ENCODE measurements at places on chromosomes 16 and 17.
A peak's percentile ranks its signal among the peaks of the same experiment; 100 is the strongest.

- no peak for DNase-seq
Measured at GRCh38 chr17:38461683-38462082, 33.4 kb downstream of the ARHGAP23 start.

DNA sequence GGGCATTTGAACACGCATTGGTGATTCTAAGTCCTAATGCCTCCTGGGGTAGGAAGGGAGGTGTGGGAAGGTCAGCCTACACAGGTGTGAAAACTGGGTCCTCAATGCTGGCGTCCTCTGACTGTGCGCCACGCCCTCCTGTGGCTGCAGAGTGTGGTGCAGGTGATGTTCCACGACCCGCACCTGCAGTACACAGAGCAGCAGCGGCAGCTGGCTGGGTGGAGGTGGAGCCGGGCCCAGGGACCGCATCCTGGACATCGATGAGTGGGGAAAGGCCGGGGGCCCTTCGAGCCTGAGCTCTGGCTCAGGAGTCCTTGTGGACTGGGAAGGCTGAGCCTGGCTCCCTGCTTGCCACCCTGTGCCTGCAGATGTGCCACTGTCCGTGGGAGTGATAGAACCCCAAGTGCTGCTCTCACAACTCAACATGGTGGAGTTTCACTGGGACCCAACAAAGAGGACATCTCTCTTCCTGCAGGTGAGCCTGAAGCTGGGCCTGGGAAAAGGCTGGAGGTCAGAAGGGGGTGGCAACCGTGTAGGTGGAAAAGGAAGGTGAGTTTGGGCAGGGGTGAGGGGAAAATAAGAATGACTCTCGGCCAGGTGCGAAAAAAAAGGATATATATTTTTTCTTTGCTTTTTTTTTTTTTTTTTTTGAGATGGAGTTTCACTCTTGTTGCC lies 14.0 kb upstream of the STAC2 start:
- peak; percentile 92 for DNase-seq

- no peak for DNase-seq
Measured at GRCh38 chr17:49440581-49440980, 25.9 kb upstream of the PHB1 start.

- no peak for DNase-seq
Measured at GRCh38 chr16:12231666-12232065, 255.1 kb downstream of the SNX29 start.

DNA sequence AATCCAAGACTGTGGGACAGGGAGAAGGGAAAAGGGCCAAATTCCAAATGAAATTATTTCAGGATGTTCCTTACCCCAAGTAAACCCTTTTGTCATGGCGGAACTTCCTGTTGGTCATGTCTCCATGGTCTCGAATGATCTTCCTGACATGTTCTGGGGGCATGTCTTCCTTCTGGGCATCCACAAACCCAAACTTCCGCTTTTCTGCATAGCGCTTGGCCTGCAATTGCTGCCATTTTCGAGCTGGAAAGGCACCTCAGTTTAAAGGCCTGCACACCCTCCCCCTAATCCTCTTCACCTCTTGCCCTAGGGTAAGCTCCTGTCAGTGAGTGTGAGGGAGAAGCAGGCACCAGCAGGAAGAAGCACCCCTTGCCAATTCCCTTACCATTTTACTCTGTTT lies 1.2 kb downstream of the PRPF8 start:
- DNase-seq = no peak

GRCh38 chr16:19722981-19723380 lies 4.9 kb downstream of the IQCK start:
- no peak for DNase-seq

GRCh38 chr17:3843935-3844516 lies 2.0 kb downstream of the NCBP3 start:
- DNase-seq = peak; percentile 81

DNA sequence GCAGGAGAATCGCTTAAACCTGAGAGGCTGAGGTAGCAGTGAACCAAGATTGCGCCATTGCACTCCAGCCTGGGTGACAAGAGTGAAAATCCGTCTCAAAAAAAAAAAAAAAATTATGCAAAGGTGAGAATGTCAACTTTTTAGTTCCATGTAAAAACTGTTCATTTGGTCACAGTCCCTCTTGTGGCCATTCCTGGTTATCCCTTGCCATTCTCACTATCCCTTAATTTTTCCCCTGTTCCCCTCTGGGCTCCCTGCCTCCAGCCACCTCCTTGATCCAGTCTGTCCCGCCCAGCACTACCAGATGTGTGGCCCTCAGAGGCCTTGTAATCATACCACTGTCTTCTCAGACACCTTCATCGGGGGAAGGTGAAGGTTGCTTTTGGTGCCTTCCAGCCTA lies 23.4 kb downstream of the DCAF7 start:
- peak; percentile 64 for DNase-seq

GRCh38 chr16:50861451-50861850 lies 119.6 kb downstream of the CYLD start:
- DNase-seq = no peak

DNA sequence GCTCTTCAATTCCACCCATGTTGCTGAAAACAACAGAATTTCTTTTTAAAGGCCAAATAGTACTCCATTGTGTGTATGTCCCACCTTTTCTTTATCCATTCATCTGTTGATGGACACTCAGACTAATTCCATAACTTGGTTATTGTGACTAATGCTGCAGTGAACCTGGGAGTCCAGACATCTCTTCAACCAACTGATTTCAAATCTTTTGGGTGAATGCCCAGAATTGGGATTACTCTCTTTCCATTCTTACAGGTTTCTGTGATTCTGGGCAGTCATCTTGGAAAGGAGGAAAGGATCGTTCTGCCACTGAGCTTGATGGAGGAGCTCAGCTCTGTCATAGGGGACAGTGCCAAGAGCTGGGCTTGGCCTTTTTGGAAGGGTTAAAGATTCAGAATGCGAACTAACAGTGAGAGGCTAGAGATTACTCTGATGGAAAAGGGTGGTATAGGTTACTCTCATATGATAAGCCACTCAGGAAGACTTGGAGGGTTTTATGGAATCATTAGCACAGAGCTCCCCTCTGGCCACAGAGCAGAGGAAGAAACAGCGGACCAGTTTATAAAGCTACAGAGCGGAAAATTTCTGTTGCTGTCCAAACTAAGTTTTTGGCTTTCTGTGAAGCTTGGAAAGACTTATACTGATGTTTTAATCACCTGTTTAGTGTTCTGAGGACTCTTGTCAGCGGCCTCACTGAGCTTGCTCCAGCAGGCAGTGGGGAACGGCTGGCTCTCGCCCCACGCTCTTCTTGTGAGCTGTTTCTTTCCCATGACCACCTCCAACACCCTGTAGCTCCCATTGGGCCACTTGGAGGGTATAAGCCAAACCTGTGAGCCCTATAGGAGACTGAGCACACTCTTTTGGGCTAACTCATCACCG lies 48.3 kb downstream of the HIC1 start:
- DNase-seq = no peak

- peak; percentile 95 for DNase-seq
Measured at GRCh38 chr17:18033442-18034099, 5.4 kb downstream of the ATPAF2 start.

GRCh38 chr17:1905190-1905913 lies 75.5 kb downstream of the RPA1 start:
- no peak for DNase-seq

GRCh38 chr16:81526935-81527334 lies 82.3 kb downstream of the CMIP start:
- no peak for DNase-seq

- no peak for DNase-seq
Measured at GRCh38 chr17:55289106-55289446, 24.3 kb downstream of the HLF start.

DNA sequence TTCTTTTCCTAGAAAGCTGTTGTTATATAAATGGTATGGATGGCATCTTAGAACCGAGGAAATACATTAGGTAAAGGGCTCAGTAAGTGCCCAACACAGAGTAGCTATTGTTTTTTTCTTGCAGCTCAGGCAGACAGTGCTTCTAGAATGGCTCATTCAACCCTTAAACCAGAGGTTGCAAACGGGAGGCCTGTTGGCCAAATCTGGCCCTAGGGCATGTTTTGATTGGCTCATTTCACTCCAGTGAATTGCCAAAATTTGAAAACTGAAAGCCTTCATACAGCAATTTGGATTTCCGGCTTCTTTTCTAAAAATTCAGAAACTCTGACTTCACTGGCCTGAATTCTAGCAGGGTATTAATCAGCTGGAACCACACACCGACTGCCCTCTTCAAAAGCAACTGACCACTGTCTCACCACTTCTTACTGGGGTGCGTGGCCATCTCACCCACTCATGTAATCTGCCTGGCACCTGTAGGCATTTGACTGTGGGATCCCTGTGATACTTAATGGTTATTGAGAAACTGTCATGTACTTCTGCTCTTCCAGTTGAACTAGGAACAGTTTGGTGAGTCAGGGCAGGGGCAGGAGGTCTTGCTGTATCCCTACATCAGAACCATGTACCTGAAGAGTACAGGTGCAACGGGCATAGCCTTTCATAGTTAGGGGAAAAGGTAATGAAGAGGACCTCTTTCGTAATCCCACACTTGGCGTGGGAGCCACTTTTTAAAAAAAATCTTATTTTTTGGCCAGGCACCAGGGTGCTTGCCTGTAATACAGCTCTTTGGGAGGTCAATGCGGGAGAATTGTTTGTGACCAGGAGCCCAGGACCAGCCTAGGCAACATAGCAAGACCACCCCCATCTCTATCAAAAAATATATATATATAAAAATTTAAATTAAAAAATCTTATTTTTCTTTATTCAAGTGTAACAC lies 53.6 kb upstream of the SCNN1B start:
- DNase-seq = no peak

GRCh38 chr16:85608515-85608885 lies 4.6 kb upstream of the GSE1 start:
- no peak for DNase-seq

DNA sequence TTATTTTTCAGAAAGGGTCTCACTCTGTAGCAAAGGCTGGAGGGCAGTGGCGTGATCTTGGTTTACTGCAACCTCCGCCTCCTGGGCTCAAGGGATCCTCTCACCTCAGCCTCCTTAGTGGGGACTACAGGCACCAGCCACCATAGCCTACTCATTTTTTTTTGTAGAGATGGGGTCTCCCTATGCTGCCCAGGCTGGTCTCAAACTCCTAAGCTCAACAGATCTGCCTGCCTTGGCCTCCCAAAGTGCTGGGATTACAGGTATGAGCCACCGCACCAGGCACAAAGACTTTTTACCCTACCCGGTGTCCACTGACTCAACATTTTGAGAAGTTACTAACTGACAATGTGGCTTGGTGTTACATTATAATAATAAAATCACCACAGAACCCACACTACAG lies 7.2 kb downstream of the GRB2 start:
- DNase-seq = no peak

DNA sequence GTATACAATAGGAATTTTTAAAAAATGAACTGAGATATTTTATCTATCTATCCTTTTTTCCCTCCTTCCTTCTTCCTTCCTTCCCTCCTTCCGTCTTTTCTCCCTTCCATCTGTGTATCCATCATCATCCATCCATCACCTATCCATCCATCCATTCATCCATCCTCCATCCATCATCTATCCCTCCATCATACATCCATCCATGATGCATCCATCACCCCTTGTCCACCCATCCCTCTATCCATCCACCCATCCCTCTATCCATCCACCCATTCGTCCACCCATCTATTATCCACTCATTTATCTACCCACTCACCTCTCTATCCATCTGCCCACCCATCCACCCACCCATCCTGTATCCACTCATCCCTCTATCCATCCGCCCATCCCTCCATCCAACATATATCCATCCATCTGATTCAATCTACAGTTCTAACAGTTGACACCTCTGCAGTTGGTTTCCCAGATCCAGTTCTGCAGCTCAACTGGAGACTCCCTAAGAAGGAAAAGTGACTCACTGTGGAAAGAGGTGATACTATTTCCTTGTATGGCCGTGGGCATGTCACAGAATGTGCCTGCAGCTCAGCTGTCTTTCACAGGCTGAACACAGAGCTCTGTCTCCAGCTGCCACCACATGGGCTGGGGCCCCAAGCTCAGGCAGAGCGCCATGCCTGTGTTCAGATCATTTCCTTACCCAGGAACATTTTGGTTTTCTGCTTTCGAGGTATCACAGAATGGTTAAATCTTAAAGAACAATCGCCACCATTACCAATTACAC lies 130.8 kb downstream of the XYLT1 start:
- DNase-seq = no peak

DNA sequence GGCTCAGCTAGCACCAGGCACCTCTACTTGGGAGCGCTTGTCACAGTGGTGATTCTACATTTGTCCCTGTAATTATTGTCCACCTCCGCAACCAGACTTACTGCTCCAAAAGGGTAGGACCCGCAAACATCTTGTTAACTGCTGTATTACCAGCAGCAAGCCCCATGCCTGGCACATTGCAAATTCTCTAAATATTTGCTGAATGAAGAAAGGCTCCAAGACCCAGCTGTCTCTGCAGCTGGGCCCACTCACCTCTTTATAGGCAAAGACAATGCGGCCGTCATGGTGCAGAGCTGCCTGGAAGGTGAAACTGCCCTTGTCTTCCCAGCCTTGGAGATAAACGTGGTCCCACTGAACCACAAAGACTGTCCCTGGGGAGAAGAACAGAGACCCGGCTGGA lies 44.3 kb downstream of the PLXDC1 start:
- DNase-seq = no peak

DNA sequence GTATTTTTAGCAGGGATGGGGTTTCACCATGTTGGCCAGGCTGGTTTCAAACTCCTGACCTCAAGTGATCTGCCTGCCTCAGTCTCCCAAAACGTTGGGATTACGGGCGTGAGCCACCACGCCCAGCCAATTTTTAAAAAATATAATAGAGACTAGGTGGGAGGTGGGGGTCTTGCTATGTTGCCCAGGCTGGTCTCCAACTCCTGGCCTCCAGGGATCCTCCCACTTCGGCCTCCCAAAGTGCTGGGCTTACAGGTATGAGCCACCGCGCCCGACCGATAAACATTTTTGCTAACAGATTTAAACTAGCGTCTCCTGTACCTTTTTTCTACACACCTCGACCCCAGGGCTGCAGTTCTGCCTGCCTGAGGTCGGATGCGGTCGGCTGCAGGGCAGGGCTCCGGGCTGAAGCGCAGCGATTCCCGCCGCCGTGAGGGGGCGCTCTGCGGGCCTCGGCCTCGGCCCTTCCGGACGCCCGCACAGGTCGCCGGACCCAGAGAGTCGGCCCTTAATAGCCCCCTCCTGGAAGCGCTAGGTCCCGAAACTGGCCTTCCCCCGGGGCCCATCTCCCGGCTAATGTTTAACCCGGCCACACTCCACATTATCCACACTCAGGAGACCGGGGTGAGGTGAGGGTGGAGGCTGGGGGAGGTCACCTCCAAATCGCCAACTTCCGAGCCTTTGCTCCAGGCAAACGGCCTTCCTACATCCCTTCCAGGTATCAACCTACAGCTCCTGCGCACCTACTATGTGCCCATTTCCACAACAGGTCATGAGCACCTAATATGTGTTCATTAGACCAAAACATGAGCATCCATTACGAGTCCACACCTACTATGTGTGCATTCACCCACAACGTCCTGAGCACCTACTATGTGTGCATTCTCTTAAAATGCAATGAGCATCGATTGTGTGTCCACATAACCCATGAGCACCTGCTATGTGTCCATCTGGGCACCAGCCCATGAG lies 2.0 kb upstream of the GLIS2 start:
- peak; percentile 86 for DNase-seq

- peak; percentile 83 for DNase-seq
Measured at GRCh38 chr16:85554889-85555718, 58.0 kb upstream of the GSE1 start.

All from GM23338 (cell line).